C1 segment of cervical spinal cord (tissue), 14 donors: ENCODE measurements at places on chromosomes 5 and 9.

GRCh38 chr5:35921930-35922329, 16.5 kb downstream of the CAPSL start:
- no peak for DNase-seq

DNA sequence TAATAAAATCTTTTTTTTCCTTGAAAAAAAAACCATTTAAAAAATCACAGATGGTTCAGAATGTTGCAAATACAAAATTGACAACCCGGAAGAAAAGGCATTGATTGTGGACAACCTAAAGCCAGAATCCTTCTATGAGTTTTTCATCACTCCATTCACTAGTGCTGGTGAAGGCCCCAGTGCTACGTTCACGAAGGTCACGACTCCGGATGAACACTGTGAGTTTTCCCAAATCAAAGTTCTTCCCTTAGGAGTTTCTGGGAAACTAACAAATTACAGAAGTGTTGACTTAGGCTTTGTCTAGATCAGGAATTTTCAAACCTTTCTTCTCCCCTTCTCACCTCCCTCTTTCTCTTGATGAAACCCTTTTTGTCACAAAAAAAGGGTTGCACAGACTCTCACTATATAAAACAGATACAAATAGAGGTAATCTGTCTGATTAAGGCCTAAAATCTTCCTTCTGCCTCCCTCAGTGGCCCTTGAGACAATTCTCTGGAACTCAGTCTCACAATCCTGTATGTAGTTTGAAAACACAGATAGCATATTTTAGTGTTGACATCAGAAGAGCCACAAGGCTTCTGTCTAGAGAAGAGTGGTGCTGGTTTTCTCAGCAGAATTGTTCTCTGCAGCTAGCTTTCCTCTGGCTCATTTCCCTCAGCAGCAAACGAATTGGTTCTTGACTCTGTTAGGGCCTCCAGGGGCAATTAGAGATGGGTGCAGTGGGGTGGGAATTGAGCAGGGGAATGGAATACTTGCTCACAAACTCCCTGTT, 79.5 kb downstream of the OSMR start:
- no peak for DNase-seq

DNA sequence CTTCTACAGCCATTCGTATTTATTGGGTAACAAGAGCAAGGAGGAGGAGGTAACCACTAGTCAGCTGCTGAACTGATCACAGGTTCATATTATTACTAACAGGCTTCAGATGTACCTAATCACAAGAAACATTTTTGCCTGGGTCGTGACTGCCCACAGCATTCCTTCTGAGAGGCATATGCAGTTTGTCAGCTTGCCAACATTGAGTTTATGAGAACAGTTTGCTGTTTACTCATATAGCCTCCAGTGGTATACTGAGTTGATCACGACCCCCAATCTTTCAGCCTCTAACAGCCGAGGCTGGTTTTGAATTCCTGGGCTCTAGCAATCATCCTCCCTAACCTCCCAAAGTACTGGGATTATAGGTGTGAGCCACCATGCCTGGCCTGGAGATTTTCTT, 693.6 kb downstream of the TLE1 start:
- DNase-seq: no peak

GRCh38 chr5:167064198-167064776, 1227.2 kb upstream of the WWC1 start:
- no peak for DNase-seq

DNA sequence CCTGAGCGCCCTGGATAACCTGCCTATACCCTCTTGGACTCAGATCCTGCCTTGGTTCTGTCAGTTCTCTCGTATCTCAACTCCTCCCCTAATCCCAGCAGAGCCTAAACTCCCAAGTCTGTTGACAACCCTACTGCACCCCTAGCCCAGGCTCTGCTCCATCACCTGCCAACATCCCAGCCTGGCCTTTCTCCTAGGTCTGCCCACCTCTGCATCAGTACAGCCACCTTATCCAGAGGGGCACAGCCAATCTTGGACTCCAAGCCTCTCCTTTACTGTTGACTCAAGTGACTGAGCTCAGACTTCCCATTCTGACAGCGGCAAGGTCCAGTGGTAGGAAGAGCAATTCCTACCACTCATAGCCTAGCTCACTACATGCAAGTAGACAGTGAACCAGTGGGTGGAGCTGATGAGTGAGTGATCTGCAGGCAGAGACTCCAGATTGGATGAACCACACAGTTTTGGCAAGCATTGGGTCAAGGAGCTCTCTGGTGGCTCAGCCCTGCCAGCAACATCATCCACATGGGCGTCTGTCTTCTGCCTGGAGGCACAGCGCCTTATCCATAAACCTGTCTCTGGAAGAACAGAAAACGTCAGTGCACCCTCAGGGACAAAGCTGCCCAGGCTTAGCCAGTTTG, 26.5 kb downstream of the TRMO start:
- no peak for DNase-seq
